ENCODE measurements at places on chromosomes 5 and 9.
A peak's percentile ranks its signal among the peaks of the same experiment; 100 is the strongest.

DNA sequence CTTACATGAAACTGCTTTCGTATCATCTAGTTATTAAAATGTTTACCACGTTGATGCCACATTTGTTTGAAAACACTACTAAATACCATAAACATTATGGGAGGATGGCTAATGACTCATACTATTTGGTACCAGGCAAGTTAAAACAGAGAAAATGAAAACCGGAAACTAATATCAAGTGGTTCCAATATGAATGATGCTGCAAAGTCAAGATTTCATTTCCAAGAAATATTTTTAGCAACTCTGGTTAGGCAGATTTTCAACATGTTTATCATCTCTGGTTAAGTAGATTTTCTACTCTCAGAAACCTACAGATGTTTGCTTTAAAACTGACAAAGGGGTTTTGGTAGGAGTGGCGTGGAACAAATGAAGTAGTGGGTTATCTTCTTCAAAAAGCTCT, 4.9 kb upstream of the F2R start:
- peak; percentile 54 for DNase-seq

DNA sequence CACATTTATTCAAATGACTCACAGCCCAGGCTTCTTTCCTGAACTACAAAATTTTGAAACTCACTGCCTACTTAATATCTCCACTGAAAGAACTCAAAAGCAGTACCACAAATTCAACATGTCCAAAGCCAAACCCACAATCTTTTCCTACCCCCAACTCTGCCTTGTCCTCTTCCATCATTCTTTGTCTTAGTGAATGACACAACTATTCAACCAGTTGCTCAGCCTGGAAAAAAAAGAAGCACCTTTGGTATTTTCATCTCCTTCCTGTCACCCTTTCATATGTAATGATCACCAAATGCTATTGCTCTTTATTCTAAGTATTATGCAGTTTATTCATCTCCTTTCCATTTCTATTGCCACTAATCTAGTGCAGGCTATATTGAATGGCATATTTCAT, 216.3 kb downstream of the TMEM232 start:
- peak; percentile 45 for DNase-seq

- DNase-seq: no peak
Observed at GRCh38 chr5:2515180-2515764, 236.2 kb downstream of the IRX2 start.

- DNase-seq: peak; percentile 75
Observed at GRCh38 chr5:41793141-41793770, 77.0 kb downstream of the OXCT1 start.

- peak; percentile 49 for DNase-seq
Observed at GRCh38 chr5:17056141-17056631, 120.1 kb upstream of the MYO10 start.

GRCh38 chr9:127535834-127536233, 76.2 kb upstream of the STXBP1 start:
- DNase-seq: peak; percentile 88

DNA sequence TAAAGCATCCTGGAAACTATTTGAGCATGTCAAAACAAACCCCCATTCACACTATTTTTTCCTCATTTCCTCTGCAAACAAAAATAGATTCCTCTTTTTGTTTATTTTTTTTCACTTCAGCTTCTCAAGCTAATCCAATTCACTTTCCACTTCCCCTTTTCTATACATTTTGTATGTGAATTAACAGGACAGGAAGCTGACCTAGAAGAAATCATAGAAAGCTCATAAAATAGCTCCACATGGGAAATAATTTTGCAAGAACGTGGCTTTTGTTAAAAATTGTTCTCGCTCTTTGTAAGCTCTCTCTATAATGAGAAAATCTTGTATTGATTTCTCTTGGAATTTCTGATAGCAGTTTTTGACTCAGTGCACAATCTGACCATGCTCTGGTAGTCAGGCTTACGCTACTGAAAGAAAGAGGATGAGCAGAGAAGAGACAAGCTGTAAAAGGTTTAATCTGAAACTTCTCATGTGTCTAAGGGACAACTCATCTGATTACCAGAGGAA, 215.8 kb downstream of the ADAMTS12 start:
- DNase-seq: no peak

- no peak for DNase-seq
Observed at GRCh38 chr9:114761523-114761922, 44.3 kb downstream of the TNFSF15 start.

DNA sequence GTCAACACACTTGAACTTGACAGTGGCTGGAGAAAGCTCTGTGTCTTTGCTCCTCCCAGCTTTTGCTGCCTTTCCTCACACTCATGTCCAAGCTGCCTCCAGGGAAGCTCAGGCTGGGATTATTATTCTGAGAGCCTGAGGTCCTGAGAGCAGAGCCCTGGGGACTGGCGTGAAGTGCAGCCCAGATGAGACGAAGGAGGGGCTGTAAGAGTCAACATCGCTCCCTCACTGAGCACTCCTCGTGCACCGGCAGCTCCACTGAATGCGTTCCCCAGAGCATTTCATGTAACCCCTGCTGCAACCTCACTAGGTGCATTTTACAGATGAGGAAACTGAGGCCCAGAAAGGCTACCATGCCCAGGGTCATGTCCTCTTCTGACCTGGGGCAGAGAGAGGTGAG, 63.5 kb upstream of the PHYKPL start:
- no peak for DNase-seq

- DNase-seq: no peak
Observed at GRCh38 chr9:85897848-85898247, 43.1 kb upstream of the NAA35 start.

DNA sequence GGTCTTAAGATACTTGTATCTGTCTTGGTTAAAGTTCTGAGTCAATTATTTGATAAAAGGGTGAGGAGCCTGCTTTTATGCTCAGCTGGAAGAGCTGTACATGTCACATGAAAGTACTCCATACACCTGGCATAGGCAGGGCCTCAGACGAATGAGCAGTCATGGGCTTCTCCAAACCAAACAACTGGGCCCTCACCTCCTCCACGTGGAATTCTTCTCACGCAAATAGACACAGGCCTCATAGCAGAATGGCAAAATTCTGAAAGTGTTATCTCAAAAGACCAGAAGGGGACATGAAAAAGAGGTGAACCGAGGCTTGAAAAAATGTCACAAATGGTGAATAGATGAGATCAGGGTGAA, 48.6 kb downstream of the FAM240B start:
- no peak for DNase-seq

GRCh38 chr5:115096034-115096769, 73.5 kb downstream of the TRIM36 start:
- no peak for DNase-seq

GRCh38 chr5:168874713-168875380, 295.7 kb upstream of the PANK3 start:
- peak; percentile 23 for DNase-seq

DNA sequence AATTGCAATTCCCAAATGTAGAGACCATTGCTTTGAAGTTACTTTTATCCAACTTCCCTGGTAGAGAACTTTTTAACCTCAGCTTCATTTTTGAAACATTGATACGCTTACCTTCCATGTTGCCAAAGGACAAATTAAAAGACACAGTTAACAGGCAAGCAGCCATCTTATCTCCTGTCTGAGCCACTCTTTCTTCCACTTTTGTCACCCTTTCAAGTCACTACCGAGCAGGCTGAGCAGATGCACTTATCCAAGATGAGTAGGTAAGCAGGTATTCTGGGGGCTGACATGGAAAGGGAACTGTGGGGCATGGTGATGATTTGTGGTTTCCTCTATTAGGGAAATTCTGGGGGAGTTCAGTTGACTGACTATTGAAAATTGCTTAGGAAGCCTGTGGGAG, 66.7 kb downstream of the DOCK2 start:
- DNase-seq: peak; percentile 29

DNA sequence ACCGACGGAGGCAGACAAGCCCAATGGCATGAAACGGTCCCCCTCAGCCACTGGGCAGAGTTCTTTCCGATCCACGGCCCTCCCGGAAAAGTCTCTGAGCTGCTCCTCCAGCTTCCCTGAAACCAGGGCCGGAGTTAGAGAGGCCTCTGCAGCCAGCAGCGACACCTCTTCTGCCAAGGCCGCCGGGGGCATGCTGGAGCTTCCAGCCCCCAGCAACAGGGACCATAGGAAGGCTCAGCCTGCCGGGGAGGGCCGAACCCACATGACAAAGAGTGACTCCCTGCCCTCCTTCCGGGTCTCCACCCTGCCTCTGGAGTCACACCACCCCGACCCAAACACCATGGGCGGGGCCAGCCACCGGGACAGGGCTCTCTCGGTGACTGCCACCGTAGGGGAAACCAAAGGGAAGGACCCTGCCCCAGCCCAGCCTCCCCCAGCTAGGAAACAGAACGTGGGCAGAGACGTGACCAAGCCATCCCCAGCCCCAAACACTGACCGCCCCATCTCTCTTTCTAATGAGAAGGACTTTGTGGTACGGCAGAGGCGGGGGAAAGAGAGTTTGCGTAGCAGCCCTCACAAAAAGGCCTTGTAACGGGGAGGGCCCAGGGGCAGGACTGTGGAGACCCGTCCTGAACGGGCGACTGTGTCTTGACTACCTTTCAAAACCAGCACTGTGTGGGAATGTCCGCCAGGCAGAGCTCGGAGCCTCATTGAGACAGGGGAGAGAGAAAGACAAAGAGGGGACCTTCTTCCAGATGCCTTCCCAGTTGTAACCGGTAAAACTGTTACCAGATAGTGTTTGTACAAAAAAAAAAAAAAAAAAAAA, 29.9 kb downstream of the CD180 start:
- DNase-seq: no peak

DNA sequence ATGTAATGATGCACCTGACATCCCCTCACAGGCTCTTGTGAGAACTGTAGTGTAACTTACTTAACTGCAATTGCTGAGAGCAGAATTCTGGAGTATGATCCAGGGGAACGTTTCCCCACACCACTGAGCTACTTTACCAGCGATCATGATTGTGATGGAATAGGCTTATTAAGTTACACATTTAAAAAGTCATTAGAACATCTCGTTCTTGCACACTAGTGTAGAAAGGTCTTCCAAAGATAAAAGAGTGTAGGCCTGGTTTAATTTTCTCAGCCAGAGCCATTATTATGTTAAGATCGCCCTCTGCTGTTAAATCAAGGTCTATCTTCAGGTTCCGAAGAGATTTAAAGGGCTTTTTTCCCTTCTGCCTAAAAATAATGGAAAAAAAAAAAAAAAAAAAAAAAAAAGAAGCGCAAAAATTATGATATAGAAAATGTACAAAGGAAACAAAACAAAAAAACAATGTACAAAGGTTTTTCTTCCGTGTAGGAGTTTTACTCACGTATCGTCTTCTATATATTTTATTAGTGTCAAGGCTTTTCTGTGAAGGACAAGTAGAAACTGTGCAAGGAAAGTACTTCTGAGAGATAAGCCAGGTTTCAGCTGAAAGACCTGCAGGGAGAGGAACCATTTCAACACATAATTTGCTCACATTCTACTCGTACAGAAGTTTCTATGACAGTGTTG, 18.6 kb upstream of the MOB3B start:
- peak; percentile 72 for DNase-seq

GRCh38 chr9:108323615-108324014, 532.2 kb downstream of the ACTL7B start:
- peak; percentile 7 for DNase-seq

GRCh38 chr9:95015569-95015968, 289.1 kb downstream of the AOPEP start:
- no peak for DNase-seq

DNA sequence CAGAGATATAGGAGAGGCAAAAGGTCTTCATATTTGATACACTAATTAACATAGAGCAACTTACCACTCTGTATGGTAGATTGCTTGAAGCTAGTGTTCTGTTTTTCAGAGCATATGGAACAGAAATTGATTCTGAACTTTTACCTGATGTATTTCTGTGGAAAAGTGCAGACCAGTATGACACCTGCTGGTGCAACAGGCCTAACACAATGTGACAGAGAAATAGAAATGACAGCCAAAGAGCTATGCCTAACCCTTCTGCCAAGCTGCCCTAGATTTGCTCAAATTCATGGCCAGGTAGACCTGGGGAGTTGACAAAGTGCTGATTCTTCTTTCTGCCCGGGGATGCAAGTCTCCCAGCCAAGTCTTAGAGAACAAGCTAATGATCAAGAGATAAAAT, 65.4 kb upstream of the RNF180 start:
- DNase-seq: no peak

DNA sequence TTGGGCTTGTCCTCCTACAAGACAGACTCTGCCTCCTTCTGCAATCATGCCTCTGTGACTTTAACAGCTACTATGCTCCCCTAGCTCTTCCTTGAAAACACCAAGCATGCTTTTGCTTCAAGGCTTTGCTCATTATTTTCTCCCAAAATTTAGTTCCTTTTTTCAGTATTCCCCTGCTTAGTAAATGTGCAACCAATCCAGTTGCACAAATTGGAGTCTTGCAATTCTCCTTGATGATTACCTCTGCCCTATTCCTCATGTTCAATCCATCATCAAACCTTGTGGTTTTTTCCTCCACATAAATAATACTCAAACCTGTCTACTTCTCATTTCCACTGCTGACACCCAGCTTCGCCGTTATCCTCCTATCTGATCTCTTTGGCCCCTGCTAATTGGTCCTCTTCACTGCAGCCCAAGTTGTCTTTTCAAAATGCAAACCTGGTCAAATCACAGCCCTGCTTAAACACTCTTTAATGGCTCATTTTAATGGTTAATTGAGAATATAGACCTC, 296.3 kb downstream of the CWC27 start:
- no peak for DNase-seq

- DNase-seq: no peak
Observed at GRCh38 chr5:2983583-2984300, 232.3 kb upstream of the IRX2 start.

DNA sequence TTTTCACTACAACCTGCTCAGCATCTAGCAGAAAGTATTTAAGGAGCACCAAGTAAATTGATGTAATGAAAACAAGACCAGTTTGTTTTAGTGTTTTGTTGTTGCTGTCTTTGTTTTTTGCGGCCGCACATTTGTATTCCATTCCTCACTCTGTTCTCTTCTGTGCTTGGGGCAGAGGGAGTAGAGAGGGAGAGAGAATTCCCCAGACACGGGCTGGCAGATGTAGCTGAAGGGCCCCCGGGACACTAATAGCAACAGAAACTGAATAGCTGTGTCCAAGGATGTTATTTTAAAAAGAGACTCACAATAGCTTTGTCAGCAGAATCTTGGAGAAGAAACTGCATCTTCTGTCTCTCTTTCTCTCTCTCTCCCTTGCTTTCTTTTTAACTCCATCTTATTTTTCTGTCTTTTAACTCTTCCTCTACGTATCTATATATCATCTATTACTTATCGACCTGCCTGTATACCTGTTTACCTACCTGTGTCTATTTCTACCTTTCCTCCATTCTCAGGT, 145.3 kb downstream of the PAPPA start:
- no peak for DNase-seq

- no peak for DNase-seq
Observed at GRCh38 chr9:99169086-99169485, 52.7 kb downstream of the ALG2 start.

- peak; percentile 59 for DNase-seq
Observed at GRCh38 chr9:136726631-136727191, 14.3 kb downstream of the DIPK1B start.

GRCh38 chr5:159061179-159061796, 38.4 kb downstream of the EBF1 start:
- DNase-seq: peak; percentile 97

DNA sequence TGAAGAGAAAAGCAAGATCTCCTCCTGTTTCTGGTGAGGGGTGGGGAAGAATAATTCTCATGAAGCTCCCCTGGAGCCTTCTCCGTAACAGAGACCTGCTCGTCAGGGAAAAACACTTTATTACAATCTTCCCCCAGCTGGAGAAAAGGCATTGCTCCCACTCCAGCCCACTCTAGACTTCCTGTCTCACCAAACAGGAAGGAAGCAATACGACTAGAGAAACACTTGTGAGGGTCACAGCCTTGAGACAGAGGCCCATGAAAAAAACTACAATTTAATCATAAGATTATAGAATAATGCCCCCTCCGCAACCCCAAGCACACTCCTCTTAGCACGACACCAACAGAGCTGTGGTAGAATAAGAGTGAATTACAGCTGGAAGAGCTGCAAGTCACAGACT, 197.2 kb upstream of the S1PR3 start:
- DNase-seq: no peak
